ENCODE measurements at places on chromosomes 7 and 10.

- ATAC-seq = no peak
Observed at GRCh38 chr10:100101192-100102076, 19.8 kb upstream of the CPN1 start.

DNA sequence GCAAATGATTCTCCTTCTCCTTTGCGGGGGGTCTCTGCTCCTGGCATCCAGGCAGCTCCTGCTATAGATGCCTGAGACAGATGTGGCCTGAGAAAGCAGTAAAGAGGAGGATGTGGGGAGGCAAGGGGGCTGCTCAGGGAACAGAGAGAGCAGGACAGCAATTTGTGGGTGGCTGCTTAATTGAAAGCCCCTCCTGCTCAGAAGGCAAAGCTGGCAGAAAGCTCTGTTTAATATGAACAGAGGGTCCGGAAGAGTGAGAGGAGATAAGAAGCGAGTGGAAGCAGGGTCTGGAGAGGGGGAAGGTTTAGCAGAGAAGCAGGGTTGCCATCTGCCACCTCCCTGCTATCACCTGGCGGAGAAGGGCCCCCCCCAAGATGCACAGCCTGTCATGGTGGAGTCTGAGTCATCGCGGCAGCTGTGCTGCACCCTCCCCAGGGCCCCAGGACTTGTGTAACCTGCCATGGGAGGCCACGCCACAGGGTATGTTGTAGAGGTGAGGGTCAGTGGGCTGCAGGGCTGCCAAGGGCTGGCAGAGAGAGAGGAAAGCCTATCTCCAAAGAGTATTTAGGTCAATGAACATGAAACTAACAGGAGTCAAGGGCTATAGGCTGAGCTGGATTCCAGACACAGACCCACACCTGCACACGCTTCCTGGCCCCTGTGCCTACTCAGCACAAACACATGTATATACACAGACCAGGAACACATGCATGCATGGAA, 1109.8 kb upstream of the AUTS2 start:
- no peak for ATAC-seq

GRCh38 chr10:76115131-76115470, 683.7 kb downstream of the LRMDA start:
- no peak for ATAC-seq

DNA sequence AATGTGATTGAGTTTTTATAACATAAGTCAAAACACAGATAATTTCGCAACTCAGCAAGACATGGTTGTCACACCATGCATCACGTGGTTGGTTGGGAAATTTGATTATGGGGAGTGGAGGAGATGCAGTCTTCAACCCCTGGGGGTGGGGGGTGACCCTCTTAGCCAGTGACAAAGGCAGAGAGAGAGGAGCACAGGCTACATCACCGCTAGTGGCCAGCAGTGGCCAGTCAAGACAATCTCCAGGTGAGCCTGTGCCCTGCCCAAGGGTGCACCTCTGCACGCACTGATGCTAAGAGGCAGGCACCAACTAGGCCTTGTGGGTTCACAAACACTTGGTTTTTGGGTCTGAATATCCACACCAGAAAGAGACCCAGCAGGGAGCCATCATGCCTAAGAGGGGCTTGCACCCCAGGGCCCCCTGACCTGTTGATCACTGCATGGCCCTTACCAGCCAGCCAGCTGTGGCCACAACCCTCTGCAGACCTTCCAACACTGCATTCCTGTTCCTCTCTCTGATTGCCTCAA, 244.4 kb downstream of the FANK1 start:
- no peak for ATAC-seq

DNA sequence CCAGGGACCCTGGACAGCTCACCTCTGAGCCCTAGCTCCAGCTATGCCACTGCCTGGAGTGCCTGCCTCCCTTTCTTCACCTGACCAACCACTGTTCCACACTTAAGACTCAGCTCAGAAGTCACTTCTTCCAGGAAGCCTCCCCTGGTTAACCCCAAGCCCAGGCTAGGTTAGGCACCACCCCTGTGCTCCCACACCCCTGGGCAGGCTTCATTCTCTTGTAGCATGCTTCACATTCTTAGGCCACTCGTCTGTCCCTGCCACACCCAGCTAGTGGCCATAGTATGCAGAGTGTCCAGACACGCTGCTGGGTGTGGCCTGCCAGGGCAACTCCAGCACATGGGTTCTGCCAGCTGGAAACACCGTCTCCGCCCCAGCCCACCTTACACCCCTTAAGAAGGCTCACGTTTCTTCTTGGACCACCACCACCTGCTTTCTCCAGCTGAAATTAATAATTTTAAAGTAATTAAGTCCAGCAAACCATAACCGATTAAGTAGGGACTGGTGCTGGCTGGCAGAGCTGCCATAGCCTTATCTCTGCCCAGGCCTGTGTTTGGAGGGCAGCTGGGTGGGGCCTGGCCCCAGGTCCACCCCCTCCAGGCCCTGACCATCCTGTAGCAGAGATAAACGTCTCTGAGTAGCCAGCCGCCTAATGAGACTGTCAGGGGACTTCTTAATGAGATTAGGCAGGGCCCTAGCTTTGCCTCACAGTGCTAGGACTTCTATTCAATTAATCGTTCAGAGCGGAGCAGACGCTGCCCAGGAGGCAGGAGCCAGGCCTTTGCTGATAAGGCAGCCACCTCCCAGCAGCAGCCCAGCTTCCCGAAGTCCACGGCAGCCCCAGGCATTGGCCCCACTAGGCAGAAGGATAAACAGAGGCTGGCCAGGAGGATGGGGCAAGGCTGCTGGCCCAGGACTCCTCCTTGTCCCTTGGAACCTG, 20.5 kb downstream of the GRID1 start:
- peak; percentile 96 for ATAC-seq

- no peak for ATAC-seq
Observed at GRCh38 chr10:87589645-87590051, 70.0 kb upstream of the PAPSS2 start.

GRCh38 chr7:112042631-112043030, 163.6 kb downstream of the DOCK4 start:
- ATAC-seq = no peak

- no peak for ATAC-seq
Observed at GRCh38 chr7:116142850-116143249, 67.5 kb upstream of the TES start.

- peak; percentile 73 for ATAC-seq
Observed at GRCh38 chr7:149598721-149599308, 101.2 kb upstream of the ZNF746 start.

Measured in motor neuron (in vitro differentiated cells).